T-helper 2 cell treated with Interferon-gamma antibody and Interleukin-4, amounts not matched to agents 5 μg/mL and 100 μg/mL, for 36 hours (primary cell): ENCODE measurements at places on chromosomes 11 and 22.

DNA sequence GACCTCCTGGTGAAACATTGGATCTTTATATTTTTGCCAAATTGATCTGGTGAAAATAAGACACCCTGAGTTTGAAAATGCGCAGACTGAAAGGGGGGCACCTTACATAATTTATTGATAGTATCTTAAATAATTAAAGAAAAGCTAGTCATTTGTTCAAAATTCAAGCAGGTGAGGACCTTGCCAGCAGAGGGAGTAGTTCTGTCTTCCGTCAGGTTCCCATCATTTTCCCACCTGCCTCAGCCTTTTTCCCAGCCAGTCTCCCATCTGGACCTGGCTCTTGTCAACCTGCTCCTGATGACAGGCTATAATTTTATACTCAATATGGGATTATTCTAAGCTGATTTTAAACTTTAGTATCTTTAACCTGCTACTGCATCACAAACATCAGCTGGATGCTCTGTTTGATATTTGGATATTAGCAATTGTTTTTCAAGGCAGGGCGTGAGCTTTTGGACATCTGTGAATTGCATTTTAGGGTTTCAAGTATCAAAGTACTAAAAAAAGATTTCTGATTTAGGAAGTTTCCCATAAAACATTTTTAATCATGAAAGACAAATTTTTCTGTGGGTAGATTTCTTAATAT lies 132.0 kb downstream of the ELP4 start:
- DNase-seq, result no peak
- no peaks in the 10 kb centered on the region for H3K4me1 ChIP-seq
- no peaks in the 10 kb centered on the region for H3K36me3 ChIP-seq
- no peak overlapping the region for H3K4me3 ChIP-seq
- no peak overlapping the region for H3K27ac ChIP-seq
- no peaks in the 10 kb centered on the region for H3K27me3 ChIP-seq

- no peak overlapping the region for H3K27ac ChIP-seq
- no peaks in the 10 kb centered on the region for H3K36me3 ChIP-seq
- no peak for DNase-seq
- H3K4me1 ChIP-seq, result peaks cover 19% of the 10 kb centered on the region
These were observed 13.9 kb downstream of the CTNND1 start for GRCh38 chr11:57775491-57775890.

DNA sequence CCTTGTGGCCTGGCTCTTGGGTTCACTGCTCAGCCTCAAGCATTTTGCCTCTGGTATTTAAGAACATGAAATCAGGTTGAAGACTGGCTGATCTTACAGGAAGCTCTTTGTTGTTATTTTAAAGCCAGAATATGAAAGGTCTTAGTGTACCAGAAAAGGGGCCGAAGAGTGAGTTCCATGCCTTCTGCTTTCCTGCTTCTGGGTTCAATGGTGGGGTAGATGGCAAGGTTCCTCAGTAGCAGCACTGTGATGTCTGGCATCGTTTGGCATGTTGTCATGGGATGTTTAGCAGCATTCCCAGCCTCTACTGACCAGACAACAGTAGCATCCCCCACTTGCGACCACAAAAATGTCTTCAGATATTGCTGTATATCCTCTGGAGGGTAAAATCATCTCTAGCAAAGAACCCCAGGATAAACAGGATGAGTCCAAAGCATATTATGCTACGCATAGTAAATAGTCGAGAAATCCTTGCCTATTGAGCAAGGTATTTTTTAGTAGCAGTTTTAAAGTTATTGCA lies 2.4 kb downstream of the VPS26B start:
- no peak for DNase-seq
- H3K36me3 ChIP-seq, result peaks cover 29% of the 10 kb centered on the region
- peaks cover 68% of the 10 kb centered on the region for H3K4me1 ChIP-seq
- H3K4me3 ChIP-seq, result peak overlapping the region; percentile 95
- no peaks in the 10 kb centered on the region for H3K27me3 ChIP-seq

GRCh38 chr11:34192481-34193401 lies 87.3 kb downstream of the NAT10 start:
- H3K4me1 ChIP-seq, result peaks cover 17% of the 10 kb centered on the region
- peak overlapping the region; percentile 38 for H3K27ac ChIP-seq
- peaks cover 4% of the 10 kb centered on the region for H3K27me3 ChIP-seq
- H3K4me3 ChIP-seq, result no peak overlapping the region
- DNase-seq, result no peak

GRCh38 chr11:78504708-78505107 lies 70.0 kb downstream of the NARS2 start:
- H3K36me3 ChIP-seq, result peaks cover 17% of the 10 kb centered on the region
- no peak overlapping the region for H3K4me3 ChIP-seq
- DNase-seq, result no peak
- no peaks in the 10 kb centered on the region for H3K27me3 ChIP-seq
- H3K27ac ChIP-seq, result no peak overlapping the region
- H3K4me1 ChIP-seq, result peaks cover 27% of the 10 kb centered on the region

DNA sequence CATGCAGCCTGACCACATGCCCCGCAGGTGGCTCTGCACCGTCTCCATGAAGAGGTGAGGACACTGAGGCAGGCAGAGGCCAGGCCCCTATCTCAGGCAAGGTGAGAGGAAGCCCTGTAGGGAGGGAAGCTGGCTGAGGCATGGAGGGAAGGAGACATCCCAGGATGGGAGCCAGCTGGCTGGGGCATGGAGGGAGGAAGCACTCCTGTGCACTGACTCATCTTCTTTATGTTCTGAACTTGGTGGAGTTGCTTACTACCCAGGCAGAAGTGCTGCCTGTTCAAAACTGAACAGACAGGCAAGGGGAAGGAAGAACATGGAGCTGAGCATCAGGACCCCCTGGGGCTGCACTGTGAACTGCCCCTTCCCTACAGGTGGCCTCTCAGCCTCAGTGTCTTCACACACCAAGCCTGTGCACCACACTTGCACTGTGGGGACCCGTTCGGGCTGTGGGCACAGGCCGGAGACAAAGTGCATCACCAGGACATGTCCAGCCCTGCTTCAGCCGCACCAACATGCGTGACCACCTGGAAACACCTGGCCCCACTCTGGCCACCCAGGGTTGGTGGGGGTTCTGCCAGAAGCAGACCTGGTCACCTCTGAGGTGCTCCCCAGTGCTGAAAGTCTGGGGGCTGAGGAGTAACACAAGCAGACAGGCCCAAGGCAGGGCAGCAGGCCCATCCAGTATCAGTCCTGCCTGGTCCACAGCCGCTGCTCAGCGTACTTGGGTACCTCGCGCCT lies 55.5 kb downstream of the DGCR2 start:
- H3K4me3 ChIP-seq, result no peak overlapping the region
- no peaks in the 10 kb centered on the region for H3K4me1 ChIP-seq
- H3K27me3 ChIP-seq, result no peaks in the 10 kb centered on the region
- peaks cover 24% of the 10 kb centered on the region for H3K36me3 ChIP-seq
- no peak overlapping the region for H3K27ac ChIP-seq

- H3K36me3 ChIP-seq, result no peaks in the 10 kb centered on the region
- H3K4me1 ChIP-seq, result no peaks in the 10 kb centered on the region
- no peak overlapping the region for H3K27ac ChIP-seq
- H3K27me3 ChIP-seq, result peaks cover 10% of the 10 kb centered on the region
These were observed 48.5 kb upstream of the BMAL1 start for GRCh38 chr11:13229136-13229535.

DNA sequence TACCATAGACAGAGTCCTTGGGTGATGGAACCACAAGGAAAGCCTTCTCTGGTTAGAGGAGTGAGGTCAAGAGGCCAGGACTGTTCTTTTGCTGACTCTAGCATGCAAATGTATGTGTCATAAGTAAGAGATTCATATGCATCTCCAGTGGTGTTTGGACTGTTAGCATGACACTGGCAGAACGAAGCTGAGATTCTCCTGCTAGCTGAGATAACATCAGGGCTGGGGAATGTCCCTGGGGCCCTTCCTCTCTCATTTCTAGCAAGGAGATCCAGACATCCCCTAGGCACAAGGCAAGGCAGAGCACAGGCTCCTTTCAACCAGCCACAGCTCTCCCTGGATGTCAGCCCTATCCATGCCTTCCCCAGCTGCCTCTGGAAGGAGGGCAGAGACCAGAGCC lies 711.3 kb downstream of the OPCML start:
- no peak for DNase-seq
- no peaks in the 10 kb centered on the region for H3K27me3 ChIP-seq
- no peak overlapping the region for H3K27ac ChIP-seq
- no peaks in the 10 kb centered on the region for H3K4me1 ChIP-seq
- H3K36me3 ChIP-seq, result no peaks in the 10 kb centered on the region

GRCh38 chr11:18650859-18651557 lies 16.9 kb upstream of the SPTY2D1 start:
- DNase-seq, result peak; percentile 17
- peaks cover 9% of the 10 kb centered on the region for H3K4me1 ChIP-seq
- no peaks in the 10 kb centered on the region for H3K27me3 ChIP-seq
- H3K27ac ChIP-seq, result no peak overlapping the region
- H3K36me3 ChIP-seq, result no peaks in the 10 kb centered on the region

DNA sequence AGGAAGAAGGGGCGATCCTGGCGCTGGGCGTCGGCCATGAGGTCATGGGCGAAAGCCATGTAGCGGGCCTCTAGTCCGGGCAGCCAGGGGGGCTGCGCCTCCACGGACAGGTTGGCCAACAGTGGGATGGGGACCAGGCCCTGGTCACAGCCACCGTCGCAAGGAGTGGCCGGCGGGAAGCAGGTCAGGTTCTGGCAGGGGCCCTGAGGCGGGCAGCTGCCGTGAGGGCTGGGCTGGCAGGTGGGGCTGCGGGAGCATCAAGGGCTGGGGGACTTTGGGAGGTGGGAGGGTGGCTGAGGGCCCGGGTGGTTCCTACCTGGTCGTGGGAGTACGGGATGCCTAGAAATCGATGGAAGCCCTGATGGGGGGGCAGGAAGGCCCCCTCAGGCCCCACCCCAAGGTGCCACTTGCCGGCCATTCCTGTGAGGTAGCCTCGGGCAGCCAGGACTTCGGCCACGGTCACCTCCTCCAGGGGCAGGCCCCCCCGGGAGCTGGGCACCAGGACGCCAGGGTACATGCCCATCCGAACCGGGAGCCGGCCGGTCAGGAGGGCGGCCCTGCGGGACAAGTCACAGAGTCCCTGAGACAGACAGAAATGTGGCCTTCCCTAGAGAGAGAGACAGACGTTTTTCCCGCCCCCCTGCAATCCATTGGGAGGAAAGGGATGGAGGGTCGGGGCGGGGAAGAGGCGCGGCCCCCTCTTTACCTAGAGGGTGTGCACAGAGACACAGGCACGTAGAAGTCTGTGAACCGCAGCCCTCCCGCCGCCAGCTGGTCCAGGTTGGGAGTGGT lies 906 bp downstream of the ARSA start:
- peak overlapping the region; percentile 85 for H3K4me3 ChIP-seq
- H3K27me3 ChIP-seq, result no peaks in the 10 kb centered on the region
- peak overlapping the region; percentile 82 for H3K27ac ChIP-seq
- peaks cover 24% of the 10 kb centered on the region for H3K4me1 ChIP-seq

- H3K36me3 ChIP-seq, result no peaks in the 10 kb centered on the region
- peaks cover 4% of the 10 kb centered on the region for H3K4me1 ChIP-seq
- DNase-seq, result no peak
- H3K27me3 ChIP-seq, result no peaks in the 10 kb centered on the region
- no peak overlapping the region for H3K4me3 ChIP-seq
- H3K27ac ChIP-seq, result no peak overlapping the region
These were observed 18.3 kb downstream of the FADS3 start for GRCh38 chr11:61872935-61873565.

- H3K36me3 ChIP-seq, result no peaks in the 10 kb centered on the region
- H3K4me1 ChIP-seq, result peaks cover 43% of the 10 kb centered on the region
- H3K4me3 ChIP-seq, result peak overlapping the region; percentile 46
- H3K27ac ChIP-seq, result peak overlapping the region; percentile 62
- DNase-seq, result peak; percentile 78
These were observed 23.9 kb downstream of the MYO7A start for GRCh38 chr11:77151804-77152509.

DNA sequence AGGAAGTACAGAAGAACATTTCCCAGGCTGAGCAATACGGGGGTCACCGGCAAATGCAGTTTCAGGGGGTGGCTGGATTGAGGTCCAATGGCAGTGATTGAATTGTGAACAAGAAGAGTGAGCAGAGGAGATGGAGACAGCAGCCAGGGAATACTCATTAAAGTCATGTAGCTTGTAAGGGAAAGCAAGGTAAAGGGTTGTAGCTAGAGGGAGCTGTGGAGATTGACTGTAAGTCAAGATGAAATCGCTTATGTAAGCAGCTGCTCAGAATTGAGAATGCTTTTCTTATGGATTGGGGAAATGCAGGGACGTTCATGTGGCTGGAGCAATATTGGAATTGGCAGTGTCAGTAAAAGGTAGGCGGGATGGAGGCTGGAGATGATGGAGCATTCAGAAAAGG lies 111.4 kb upstream of the TBCEL start:
- H3K36me3 ChIP-seq, result no peaks in the 10 kb centered on the region
- no peak overlapping the region for H3K4me3 ChIP-seq
- peaks cover 2% of the 10 kb centered on the region for H3K27me3 ChIP-seq
- H3K4me1 ChIP-seq, result peaks cover 4% of the 10 kb centered on the region
- no peak for DNase-seq
- no peak overlapping the region for H3K27ac ChIP-seq

DNA sequence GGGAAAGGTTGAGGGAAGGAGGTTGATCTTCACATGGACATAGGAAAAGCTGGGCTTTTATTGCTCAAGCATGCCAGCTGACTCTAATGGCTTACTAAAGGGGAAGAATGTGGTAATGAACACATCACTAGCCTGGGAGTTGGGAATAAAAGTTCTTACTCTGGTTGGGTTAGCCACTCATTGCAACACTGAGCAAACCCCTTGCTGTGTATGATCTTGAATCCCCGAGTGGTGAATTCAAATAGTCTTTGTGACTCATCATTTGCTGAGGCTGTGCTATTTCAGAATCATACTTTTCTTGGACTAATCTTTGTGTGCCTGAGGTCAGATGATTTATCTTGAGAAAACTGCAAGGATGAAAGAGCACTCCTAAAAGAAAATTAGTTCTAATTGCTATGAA lies 304.1 kb upstream of the ANO5 start:
- DNase-seq, result no peak
- H3K27me3 ChIP-seq, result no peaks in the 10 kb centered on the region
- no peaks in the 10 kb centered on the region for H3K36me3 ChIP-seq
- no peaks in the 10 kb centered on the region for H3K4me1 ChIP-seq
- no peak overlapping the region for H3K27ac ChIP-seq

GRCh38 chr11:61028135-61028729 lies 56.8 kb downstream of the CD6 start:
- DNase-seq, result peak; percentile 64
- H3K4me3 ChIP-seq, result peak overlapping the region; percentile 87
- H3K27ac ChIP-seq, result peak overlapping the region; percentile 96
- no peaks in the 10 kb centered on the region for H3K27me3 ChIP-seq
